LHCN-M2 (cell line): ENCODE measurements at places on chromosomes 13 and 19. TPM values are rescaled to one million over a fixed set of nuclear protein-coding genes. Genes with fewer than 3 reads are reported as not detected.

LIM2 gene
- total RNA-seq: not detected in 2 replicates

DNA sequence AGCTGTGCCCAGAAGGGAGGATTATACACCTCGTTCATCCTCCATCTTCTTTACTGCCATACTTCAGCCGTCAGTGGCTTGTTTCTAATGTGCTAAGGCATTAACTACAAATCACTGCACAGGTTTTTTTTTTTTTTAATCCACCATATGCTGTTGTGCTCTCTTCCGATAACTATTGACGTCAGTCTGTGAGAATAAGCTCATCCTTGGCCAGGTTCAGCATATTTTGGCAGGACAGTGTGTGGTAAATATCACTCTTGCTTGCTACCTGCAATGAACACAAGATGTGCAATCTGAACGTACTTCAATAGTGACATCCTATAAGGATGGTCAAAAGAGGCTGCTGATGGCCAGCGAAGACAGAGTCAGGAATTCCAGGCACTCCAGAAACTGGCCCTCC, 2030.7 kb upstream of the PCDH20 start:
- DNase-seq: no peak

DNA sequence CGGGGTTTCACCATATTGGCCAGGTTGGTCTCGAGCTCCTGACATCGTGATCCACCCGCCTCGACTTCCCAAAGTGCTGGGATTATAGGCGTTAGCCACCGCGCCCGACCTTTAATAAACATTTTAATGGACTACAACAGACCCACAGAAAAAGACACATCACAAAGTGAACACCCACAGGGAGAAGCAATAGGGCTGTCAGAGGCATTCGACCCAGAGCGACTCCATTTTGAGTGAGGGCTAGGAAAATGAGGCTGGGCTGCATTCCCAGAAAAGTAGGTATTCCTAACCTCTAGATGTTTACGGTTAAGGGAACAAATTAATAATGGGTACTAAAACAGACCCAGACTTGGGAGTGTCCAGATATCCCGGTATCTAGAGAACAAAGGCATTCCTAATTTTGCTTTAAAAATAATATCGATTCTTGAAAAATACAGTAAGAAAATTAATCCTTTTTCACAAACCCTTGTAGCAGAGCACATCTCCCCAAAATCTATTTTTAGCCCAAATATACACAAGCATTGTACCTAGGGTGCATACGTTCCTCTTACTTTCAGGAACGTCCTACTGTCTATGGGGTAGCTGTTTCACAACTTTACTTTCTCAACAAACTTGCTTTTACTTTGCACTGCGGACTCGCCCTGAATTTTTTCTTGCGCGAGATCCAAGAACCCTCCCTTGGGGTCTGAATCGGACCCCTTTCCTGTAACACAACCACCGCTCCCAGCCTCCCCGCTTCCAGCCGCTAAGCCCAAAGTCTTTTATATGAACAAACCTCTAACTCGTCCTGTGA, 811 bp upstream of the ZNF8 start:
- no peak for DNase-seq

MLNR gene
- not detected in 2 replicates for total RNA-seq

- DNase-seq: no peak
These were observed 31.9 kb upstream of the CCNE1 start for GRCh38 chr19:29779921-29780320.

GRCh38 chr19:16067205-16067938, 8.9 kb upstream of the TPM4 start:
- no peak for DNase-seq

DNA sequence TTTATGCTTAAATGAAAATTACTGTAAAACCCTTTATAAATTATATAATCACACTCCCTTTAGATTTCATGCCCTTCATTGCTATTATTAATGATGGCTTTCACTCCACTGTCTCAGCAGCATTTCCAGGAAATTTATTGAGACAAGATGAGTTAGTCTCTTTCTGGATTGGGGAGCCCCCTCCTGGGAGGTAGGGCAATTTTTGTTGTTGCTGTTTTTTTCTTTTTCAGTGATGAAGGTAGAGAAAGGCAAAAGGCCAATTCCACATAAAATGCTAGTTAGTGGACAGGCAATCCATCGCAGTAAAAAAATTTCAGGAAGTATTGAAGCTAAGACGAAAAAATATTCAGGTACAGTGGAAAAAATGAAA, 80.2 kb downstream of the TEX26 start:
- DNase-seq: peak; percentile 43

DNA sequence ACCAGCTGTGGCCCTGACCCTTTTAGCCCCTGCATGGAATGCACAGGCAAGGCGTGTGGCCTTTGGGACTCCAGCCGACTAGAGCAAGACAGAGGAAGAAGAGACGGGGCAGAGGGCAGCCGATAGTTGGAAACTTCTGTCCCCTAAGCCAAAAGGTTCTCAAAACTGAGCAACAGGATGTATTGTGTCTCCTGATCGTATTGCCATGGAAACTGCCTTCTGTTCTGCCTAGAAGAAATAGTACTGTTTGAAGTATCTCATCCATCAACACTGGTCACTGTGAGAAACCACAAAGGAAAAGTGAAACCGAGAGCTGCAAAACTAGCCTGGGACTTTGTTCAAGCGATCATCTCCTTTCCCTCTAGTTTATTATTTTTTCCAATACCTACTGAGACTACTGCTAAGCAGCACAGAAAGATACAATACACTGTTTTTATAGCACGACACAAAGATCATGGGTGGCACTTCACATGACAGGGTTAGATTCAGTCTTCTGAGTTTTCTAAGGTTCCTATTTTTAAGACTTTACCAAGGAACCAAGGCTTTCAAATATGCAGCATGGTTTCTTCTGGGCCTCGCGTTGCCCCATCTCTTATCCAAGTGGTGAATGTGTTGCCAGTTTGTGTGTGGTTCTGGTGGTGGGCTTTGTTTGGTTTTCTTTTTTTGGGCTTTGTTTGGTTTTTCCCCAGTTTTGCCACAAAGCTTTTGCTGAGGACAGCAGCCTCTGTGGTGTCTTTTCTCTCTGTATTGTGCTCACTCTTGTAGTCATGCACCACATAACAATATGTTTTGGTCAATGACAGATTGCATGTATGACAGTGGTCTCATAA, 49.3 kb upstream of the GPR183 start:
- DNase-seq: peak; percentile 79

GRCh38 chr19:47723581-47723940, 10.3 kb downstream of the EHD2 start:
- DNase-seq: peak; percentile 90

GIPC3 gene
- 0.06 and 0.17 TPM in 2 replicates for total RNA-seq

SOX1 gene
- not detected in 2 replicates for total RNA-seq

ZSCAN1 gene
- not detected in 2 replicates for total RNA-seq

ZNF550 gene
- total RNA-seq: 7.6 and 9.1 TPM in 2 replicates

DNA sequence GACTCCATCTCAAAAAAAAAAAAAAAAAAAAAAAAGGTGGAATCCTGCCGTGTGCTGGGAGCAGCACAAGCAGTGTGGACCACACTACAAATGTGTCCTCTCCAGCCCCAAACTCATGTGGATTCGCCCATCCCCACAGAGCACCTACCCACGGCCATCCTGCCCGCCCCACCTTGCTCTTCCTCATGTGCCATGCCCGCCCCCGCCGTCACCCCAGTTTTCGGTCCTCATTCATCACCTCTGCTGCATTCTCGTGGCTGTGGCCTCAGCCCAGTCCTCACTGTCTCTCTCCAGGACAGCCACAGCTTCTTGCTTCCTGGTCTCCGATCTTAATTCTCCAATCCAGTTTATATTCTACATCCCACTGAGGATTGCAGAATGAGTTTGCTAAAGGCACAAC, 80.0 kb upstream of the TM9SF2 start:
- no peak for DNase-seq

- no peak for DNase-seq
These were observed 9.1 kb downstream of the PLD3 start for GRCh38 chr19:40357640-40358039.

DNA sequence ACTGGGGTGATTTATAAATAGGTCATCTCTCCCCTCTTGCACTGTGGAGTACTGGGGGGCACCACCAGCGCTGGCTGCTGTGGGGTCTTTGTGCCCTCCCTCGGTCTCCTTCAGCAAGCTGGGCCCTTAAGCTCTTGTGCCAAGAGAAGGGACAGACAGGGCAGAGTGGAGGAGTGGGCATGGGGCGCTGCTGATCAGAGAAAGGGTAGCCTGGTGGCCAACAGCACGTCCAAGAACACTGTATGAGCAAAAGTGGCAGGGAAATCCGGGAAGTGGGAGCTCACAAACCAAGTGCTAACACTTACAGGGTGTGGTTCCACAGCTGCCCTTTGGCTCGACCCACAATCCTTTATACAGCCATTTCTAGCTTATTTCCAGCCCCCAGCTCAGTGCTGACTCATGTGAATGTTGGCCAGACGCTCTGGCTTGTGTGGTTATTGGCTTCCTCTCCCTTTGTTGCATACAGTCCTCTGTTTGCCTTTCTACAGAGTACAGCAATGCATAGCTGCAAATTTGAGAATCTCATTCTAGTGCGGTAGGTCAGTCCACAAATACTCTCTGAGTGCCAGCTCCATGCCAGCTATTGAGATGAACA, 298.8 kb downstream of the SHISA2 start:
- peak; percentile 96 for DNase-seq

ZNF565 gene
- 2.9 and 3.7 TPM in 2 replicates for total RNA-seq

ZNF274 gene
- total RNA-seq: 12.2 and 12.7 TPM in 2 replicates

- DNase-seq: no peak
These were observed 84.2 kb downstream of the SACS start for GRCh38 chr13:23349161-23349897.

DNA sequence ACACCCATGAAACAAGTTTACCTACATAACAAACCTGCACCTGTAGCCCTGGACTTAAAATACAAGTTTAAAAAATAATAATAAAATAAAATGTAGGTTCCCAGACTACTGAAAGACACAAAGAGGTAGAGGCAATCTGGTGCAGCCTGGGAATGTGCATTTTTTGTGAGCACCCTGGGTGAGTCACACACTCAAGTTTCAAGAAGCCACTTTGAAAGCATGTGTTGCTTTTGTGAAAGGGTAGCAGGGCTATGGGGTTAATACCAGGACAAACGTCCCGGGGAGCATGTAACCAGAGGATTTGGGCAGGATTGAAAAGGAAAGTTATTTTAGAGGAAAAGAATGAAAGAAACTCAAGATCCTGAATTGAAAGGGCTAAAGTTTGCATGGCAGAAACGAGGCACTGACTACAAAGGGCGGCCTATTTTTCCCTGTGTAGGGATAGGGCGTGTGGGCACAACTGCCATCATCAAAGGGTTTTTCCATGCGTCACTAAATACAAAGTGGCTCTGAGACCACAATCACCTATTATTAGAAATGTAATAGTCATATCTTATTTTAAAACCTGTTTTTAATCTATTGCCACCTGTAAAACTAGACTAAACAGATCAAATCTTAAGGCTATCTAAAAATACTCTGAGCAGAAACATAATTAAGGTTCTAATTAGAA, 314.9 kb downstream of the COG6 start:
- DNase-seq: no peak

DNA sequence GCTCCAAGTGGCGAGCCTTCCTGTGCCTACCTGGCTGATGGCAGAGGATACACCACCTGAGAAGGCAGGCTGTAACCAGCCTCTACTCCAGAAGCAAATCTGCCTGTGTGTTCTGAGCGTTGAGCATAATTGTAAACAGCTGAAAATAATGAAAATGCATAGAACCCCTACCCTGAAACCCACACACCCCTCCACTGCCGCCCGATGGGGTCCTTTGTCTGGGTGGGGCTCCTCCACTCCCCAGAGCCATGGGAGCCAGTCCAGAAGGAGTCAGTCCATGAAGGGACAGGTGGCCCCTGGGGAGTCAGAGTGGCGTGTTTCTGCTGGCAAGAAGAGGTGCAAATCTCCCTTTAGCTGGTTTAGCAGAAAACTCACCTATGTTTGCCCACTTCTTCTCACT, 8.0 kb upstream of the SOX1 start:
- no peak for DNase-seq

CCL25 gene
- not detected in 2 replicates for total RNA-seq

DNA sequence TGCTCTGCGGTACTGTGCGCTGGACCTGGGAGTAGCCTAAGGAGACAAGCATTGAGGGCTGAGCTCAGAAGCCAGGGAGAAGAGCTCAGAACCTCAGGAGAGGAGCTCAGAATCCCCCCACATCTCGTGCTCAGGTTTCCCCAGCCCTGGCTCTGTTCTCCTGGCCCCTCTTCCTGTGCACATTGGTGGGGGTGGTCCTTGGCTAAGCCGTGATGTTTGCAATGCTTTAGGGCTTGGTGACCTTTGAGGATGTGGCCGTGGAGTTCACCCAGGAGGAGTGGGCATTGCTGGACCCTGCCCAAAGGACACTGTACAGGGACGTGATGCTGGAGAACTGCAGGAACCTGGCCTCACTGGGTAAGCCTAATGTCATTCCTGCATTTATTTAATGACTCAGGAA, 6.6 kb downstream of the ZNF557 start:
- no peak for DNase-seq

GRCh38 chr19:12126707-12127106, 13.4 kb downstream of the ZNF20 start:
- no peak for DNase-seq

PNMA8A gene
- 74.8 and 80.1 TPM in 2 replicates for total RNA-seq

- DNase-seq: no peak
These were observed 468 bp upstream of the SLC39A3 start for GRCh38 chr19:2740314-2740656.

MUC16 gene
- not detected in 2 replicates for total RNA-seq

- no peak for DNase-seq
These were observed 15.2 kb downstream of the ZNF331 start for GRCh38 chr19:53553156-53553555.

GRCh38 chr13:109151255-109151654, 521.8 kb downstream of the MYO16 start:
- DNase-seq: no peak

DNA sequence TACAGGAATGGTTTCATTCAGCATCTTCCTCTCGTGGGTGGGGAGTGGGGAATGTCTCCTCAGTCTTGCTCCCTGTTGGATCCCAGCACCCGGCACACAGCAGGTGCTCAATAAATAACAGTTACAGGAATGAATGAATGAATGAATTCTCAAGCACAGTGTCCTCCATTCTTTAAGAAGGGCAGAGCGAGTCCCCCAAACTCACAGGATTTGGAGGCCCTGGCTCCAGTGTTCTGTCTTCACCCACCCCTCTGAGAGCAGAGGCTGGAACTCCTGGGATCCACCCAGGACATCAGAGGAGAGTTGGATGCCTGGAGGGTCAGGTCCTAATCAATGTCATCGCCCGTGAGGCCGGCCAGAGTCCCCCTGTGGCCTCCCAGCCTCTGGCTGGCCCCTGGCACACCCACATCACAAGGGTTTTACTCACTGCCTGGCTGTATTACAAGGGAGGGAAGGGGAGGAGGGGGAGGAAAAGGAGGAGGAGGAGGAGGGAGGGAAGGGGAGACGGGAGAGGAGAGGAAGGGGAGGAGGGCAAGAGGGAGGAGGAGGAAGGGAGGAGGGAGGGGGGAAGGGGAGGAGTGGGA, 8.7 kb upstream of the CREB3L3 start:
- DNase-seq: no peak
